Hematopoietic multipotent progenitor cell treated with erythropoietin and hydrocortisone succinate and interleukin-3 and kit ligand, for 17 days (in vitro differentiated cells): ENCODE measurements at places on chromosomes 1 and 21.

DNA sequence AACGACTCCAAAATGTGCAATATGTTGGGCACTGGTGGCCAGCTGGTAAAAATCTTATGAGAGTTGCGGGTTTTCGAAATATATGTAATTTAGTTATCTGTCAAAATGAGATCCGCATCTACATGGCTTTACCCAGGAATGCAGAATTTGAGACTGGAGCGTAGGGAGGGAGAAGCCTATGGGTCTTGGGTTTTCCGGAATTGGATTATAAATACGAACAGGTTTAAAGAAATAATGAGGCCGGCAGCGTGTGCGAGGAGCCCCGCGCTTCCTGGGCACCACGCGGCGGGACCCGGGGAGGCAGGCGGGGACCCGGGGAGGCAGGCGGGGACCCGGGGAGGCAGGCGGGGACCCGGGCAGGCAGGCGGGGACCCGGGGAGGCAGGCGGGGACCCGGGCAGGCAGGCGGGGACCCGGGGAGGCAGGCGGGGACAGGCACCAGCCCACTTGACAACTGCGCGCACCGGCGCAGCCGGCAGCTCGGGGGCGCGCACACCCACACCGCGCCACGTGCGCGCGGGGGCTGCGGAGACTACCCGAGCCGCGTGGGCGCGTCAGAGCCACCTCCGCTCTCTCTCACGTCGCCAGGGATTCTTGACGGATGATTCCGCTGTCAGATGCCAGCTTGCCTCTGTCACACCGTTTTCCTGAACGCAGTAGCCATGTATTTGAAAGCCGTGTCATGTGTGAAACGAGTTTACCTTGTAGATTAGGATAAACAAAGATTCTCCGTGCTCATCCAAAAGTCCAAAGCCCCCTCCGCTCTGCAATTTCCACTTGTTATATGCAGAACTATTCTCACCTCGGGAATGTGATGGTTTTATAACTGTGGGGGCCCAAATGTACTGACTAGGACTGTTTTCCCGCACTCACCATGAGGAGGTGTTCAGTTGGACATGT, 54.3 kb upstream of the HNRNPU start:
- no peak for DNase-seq

DNA sequence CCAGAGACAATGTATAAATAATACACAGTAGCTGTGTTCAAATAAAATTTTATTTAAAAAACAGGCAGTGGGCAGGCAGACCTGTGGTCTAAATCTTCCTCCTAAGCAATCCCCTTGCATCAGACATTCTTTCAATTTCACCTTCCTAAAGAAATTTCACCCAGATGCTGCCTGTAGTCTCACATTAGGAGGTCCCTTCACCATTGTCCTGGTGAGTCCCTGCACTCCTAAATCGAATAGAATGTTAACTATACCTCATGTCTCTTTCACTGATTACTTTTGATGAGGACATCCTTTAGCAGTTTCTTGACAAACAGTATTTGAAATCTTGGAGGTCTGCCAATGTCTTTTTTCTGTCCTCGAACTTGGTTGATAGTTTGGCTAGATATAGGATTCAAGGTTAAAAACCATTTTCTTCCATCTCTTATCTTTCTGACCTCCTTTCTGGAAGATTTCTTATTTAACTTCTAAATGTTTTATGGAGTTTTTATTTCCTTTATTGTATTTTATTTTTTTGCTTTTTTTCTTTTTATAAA, 77.5 kb downstream of the LPGAT1 start:
- no peak for DNase-seq

DNA sequence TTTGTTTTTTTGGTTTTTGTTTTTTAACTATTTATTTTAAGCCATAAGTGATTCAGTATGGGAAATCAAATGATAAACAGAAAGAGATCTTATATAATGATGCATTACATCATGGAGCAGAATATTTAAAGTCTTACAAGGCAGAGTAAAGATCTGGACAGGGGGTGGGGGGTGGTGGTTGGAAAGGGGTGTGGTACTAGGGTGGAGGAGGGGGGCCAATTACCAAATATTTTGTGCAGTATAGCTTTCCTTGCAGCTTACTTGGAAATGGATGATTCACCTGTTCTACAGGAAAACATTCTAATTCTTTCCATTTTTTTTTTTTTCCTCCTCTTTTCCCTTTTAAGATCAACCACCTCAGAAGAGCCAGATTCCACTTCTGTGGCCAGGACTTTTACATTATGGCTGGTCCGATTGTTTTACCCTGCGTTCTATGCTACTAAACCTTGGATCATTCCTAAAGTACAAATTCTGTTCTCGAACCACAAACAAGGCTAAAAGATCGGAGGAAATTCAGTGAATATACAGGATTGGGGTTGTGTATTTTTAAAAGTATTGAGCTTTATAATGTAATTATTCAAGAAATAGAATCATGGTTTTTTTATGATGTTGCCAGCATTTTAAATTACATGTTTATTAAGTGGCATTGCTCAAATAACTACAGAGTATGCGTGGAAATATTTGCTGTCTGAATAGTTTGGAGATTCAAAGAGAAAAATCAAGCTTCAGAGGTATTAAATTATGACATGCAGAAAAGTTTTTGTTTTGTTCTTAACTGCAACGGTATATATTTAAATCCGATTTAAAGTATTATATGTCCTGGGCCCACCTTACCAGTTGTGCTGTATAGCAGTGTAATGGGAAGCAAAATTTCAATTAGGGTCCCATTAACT, 859.5 kb downstream of the USP25 start:
- no peak for DNase-seq

- DNase-seq, result no peak
Measured at GRCh38 chr1:192808163-192808517, 699 bp upstream of the RGS2 start.

DNA sequence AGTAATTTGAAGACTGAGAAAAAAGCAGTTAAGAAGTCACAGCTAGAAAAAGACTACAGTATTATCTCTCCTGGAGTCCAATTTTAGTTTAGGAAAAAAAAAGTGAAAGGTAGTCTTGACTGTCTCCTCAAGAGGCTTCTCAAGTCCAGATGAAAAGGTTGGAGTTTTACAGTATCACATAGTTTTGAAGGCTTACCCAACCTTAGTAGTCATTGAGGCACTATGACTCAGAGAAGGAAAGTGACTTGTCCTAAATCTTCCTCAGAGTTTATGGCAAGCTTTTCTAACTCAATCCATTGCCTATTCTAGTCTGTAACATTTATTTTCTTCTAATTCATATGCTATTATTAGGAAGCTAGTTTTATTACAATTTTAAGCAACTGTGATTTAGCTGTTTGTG, 174.9 kb downstream of the DPYD start:
- no peak for DNase-seq

- DNase-seq, result no peak
Measured at GRCh38 chr1:205287767-205288559, 33.6 kb downstream of the NUAK2 start.

GRCh38 chr1:28392027-28392652, 22.6 kb downstream of the PHACTR4 start:
- no peak for DNase-seq

GRCh38 chr1:151036356-151036755, at the start of gene BNIPL:
Gene BNIPL (plus strand): TSS chr1:151036586. CDS start chr1:151036726, 140 bp downstream.
- DNase-seq, result no peak

DNA sequence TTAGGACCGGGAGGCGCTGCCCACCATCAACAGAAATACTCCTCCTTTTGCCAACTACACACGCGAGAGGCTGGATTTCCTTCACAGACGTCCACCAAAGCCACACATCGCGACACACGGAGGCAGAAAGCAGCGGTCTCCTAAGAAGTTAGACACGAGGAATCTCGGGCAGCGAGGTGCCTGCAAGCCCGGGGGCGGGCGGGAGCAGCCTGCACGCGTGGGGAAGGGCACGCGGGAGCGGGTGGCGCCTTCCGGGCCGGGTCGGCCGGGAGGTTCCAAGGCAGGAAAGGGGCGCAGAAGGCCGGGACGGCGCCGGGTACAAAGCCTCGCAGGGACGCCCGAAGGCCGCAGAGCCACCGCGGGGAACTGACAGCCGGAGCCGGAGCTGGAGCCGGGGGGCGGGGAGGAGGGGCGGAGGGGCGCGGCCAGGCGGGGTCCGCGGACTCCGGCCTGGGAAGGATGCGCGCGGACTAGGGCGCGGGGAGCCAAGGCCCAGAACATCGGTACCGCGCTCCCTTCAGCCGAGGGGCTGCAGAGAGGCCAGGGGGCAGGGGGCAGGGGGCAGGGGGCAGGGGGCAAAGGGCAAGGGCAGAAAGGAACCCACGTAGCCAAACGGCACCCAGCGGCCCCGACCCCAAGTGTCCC, 722 bp downstream of the NPHP4 start:
- DNase-seq, result no peak

- DNase-seq, result no peak
Measured at GRCh38 chr1:58782178-58783089, 1.4 kb downstream of the JUN start.

DNA sequence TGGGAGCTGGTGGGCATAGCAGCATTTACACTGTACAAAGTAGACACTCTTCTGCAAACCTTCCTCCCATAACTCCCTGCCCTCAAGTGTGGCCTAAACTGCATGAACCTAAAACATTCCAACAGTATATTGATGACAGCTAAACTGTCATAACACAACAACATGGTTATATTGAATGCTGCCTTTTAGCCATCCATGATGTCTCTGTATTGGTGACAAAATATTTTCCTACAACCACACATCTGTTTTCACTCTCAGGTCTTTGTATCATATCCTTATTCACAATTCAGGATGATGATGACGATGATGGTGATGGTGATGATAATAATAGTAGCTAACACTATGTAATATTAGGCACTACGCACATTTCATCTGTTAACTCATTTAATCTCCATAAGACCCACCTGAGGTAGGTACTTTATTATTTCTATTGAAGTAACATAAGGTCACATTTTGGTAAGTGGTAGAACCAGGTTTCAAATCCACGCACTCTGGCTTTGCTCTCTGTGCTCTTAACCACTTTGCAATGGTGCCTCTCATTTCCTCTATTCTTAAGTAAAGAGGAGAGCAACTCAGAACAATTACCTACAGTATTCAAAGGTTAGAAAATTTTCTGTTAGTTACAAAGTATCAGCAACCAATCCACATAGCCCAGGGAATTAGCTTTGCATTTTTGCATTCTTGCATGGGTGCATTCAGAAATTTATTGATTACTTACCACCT, 185.1 kb upstream of the LMO4 start:
- DNase-seq, result no peak

DNA sequence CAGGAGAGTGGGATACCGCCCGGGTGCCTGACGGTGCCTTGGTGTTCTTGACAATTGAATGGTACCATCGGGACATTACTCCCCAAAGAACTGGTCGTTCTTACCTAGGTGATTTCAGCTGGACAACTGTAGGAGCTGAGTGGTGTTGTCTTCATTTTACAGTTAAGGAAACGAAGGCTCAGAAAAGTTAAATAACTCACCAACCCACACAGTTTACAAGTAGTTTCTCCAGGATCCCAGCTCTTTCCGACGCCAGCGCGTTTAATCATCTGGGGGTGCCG, 1.6 kb downstream of the PIK3CD start:
- no peak for DNase-seq

GRCh38 chr1:49435291-49435690, 588.5 kb downstream of the AGBL4 start:
- DNase-seq, result no peak

DNA sequence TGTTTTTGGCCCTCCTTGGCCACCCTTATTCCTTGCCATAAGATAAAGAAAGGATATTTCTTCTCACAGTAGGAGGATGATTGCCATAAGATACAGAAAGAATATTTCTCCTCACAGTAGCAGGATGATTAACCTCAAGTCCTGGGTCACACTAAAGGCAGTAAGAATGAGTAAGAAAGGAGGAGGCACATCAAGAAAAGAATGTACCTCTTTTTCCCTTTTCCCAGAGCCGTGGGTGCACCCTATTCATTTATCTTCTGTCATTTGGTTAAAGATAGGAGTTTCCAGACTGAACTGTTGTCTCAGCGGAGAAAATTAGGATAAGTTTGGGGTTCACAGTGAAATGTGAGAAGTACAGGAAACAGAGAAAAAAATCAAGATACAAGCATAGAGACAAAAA, 52.5 kb downstream of the LRRC8C start:
- DNase-seq, result no peak

DNA sequence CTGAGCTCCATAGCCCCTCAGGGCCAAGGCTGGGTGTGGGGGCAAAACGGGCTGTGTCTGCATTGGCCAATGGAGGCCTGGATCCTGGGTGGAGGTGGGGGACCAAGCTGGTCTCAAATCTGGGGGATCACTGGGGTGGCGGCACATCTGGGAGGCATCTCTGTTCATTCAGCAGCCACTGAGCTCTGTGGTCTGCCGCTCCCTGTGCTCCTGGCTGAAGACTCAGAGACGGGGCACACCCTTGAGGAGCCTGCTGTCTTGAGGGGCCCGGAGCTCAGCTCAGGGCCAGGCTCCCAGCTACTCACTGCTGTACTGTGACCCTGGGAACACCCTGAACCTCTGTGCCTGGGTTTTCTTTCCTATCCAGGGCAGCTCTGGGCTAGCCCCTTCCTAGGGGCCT, 90.3 kb upstream of the WNT4 start:
- no peak for DNase-seq

GRCh38 chr1:179090522-179090921, 8.7 kb downstream of the TOR3A start:
- no peak for DNase-seq

DNA sequence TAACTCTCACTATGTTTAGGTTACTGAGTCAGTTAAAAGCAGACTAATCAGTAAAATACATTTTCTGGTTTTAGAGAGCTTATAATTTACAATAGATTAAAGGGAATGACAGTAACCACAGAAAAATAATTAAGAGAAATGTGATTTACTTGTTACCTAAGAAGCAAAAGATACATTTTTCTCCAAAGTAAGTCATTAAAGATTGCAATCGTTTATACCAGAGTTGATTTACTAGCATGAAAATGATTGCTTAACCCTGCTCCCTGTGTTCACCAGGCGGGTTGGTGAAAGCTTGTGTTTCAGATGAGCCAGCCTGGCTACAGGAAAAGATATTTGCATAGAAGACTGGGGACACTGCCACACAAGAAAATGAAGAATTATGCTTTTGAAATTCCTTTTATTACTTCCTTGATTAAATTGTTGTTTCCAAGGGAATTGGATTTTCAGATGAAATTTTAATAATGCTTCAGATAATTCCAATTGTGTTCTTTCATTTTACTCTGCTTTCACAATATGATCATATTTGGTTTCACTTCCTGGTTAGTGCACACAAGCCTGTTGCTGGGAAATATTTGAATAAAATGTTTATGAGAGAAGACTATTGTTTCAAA, 27.9 kb downstream of the LRRC8B start:
- DNase-seq, result no peak

- no peak for DNase-seq
Measured at GRCh38 chr1:66119148-66119547, 326.5 kb downstream of the PDE4B start.

DNA sequence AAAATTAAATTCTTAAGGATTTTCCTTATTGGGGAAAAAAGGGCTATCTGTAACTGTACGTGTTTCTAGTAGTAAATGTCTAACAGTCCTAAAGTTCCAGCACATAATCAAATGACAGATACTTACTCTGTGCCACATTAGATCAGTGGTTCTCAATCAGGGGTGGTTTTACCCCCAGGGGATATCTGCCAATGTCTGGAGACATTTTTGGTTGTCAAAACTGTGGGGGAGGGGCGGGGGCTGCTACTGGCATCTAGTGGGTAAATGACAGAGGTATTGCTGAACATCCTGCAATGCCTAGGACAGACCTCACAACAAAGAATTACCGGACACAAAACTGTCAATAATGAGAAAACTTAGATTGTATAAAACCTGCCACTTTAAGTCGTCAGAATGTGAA, 33.4 kb upstream of the PTPRC start:
- DNase-seq, result no peak

GRCh38 chr1:31954607-31955283, 16.6 kb upstream of the PTP4A2 start:
- DNase-seq, result no peak

- no peak for DNase-seq
Measured at GRCh38 chr1:201320168-201320788, 37.0 kb downstream of the PKP1 start.
